Activated CD4-positive, alpha-beta T cell treated with anti-CD3 and anti-CD28 coated beads, Interleukin-2, Interleukin-4, amounts not matched to agents 100 ng/mL and 50 ng/mL, durations not matched to agents 16 hours and 8 hours (primary cell): ENCODE measurements at places on chromosomes 4 and X.
A peak's percentile ranks its signal among the peaks of the same experiment; 100 is the strongest.

DNA sequence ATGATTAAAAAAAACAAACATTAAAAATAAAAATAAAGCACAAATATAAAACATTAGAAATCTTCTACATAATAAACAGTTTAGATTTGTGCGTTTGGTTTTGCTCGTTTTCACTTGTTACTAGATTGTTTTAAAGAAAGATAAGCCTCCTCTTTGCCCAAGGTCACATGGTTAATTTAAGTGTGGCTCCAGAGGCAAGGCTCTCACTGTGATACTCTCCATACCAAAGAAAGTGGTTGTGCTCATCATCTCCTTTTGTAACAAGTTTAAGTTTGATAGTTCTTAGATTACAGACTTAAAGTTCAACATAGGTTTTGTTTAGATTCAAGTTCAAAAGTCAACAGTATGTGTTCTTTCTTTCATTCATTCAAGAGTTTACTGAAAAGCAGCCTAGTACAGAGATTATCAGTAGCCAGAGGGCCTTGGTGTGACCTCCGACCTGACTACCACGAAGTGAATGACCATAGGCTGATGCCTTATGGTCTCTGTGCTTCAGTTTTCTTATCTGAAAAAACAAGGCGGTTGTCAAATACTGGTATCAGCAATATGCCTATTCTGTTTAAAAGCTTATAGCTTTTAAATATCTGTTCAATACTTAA is 133.2 kb downstream of the ZAR1 start:
- no peak for DNase-seq

DNA sequence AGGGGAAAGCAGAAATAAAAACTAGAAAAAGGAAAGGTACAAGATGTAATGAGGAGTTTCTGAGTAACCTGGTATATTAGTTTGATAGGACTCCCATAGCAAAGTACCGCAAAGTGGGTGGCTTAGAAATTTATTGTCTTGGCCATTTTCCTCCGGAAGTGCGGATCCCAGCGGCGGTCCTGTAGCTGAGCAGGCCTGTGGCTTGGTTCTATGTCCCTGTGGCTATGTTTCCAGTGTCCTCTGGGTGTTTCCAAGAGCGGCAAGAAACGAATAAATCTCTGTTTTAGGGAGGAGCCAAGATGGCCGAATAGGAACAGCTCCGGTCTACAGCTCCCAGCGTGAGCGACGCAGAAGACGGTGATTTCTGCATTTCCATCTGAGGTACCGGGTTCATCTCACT is 44.0 kb upstream of the LDB2 start:
- no peak for DNase-seq

- DNase-seq = no peak
Measured at GRCh38 chr4:53150631-53151488, 215.0 kb downstream of the SCFD2 start.

DNA sequence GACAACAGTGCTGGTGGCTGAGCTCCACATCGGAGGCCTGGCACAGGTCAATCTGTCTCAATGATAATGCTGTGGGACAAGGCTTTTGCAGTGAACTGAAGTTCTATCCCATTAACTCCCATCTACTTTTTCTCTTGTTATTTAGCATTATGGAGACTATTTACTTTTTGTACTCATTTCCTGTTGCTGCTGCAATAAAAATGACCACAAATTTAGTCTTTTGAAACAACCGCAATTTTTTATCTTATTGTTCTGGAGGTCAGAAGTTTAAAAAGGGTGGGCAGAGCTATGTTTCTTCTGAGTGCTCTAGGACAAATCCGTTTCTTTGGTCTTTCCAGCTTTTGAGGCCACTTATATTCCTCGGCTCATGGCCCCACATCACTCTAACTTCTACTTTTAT is 111.0 kb upstream of the PITX2 start:
- DNase-seq = no peak

DNA sequence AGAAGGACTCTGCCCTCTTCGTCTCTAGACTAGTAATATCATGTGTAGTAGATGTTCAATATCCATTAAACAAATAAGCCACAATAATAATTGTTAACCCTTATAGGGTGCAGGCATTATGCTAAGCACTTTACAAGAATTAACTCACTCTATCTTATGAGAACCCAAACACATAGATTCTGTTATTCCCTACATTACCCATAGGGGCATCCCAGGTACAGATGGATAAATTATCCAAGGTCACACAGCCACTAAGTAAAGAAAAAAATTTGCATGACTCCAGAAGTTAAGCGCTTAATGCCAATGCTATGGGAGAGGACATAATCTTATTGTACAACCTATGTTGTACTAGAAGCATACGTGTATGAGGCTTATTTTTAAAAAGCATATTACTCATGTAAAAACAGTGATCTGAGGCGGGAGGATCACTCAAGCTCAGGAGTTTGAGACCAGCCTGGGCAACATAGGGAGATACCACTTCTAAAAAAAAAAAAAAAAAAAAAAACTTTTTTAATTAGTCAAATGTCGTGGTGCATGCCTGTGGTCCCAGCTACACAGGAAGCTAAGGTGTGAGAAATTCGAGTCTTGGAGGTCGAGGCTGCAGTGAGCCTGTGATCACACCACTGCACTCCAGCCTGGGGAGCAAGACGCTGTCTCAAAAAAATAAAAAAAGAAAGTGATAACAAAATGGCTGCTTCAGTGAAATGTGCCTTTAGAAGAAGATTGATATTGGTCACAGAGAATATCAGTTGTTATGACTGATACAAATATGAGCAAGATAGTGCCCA is 13.6 kb downstream of the LDB2 start:
- no peak for DNase-seq

DNA sequence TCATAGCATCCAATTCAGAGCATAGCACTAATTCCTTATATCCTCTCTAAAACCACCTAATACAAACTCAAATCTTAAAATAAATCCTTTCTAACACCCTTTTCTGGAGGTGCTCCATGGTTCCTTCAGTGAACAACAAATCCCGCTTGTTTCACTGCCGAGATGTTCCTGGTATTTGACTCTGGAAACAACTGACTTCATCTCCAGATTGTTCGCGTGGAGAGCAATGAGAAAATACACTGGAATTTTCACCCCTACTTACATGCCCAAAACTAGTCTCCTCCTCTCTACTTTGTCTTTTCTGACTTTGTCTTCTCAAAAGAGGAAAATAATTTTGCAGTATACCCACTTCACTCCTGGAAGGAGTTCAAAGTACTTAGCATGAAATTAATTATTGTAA is 129.0 kb downstream of the PLS3 start:
- no peak for DNase-seq

DNA sequence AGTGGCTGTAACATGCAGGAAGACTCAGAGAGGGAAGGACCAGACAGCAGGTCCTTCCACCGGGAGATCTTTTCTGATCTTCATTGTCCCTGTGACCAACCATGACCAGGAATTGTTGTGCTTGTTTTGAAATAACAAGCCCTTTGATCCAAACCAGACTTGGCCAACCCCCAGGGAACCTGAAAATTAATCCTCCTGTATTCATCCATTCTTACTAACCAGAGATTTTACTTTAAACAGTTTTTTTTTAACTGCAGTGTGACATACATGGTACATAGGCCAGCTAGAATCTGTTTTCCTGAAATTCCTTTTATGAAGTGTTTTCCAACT is 4.0 kb downstream of the WFS1 start:
- DNase-seq = no peak

DNA sequence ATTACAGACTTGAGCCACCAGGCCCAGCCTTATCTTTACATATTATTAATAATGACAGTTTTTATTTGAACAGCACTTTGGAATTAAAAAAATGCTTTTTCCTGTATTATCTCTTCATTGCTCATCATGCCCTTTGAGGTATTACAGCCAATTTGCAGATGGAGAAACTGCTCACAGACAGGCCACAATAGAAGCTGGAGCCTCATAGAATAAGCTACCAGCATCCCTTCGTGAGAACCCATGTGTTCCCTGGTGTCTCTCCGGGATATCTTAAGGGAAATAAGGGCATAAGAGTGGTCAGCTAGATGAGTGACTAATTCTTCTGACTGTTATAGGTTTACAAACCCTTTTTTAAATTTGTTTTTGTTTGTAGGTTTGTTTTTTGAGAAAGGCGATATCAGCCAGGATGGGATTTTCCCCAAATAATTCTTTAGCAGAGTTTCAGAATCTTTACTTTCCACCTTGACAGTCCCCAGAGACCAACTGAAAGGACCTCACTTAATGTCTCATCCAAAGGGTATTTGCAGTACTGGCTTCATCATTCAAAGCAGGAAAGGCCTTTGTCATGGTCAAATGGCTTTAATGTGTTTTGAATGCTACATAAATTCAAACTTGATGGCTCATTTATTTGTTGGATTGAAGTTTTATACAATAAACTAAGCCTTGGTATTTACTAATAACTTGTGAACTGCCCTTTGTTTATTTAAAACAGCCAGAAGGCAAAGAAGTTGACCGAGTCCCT is 48.0 kb upstream of the SOD3 start:
- no peak for DNase-seq

DNA sequence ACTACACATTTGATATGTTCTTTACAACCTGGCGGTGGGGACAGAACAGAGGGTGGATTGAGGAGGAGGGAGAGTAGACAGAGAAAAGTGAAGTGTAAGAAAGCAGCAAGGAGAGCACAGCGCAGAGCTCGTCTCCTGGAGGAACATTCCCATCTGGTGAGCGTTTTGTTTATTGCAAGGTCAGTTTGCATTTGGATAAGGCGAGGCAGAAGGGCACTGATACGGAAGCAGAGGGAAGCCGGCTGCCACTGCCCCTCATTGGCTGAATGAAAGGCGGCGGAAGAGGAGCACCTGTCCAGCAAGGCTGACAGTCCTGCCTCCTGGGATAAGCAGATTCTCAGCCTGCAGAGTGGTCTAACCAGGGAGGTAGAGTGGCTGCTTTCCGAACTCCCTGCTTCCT is 83.2 kb downstream of the GPR143 start:
- no peak for DNase-seq

- no peak for DNase-seq
Measured at GRCh38 chr4:102503301-102503746, 2.2 kb downstream of the NFKB1 start.

GRCh38 chrX:55758033-55758432 is 40.5 kb downstream of the RRAGB start:
- no peak for DNase-seq

DNA sequence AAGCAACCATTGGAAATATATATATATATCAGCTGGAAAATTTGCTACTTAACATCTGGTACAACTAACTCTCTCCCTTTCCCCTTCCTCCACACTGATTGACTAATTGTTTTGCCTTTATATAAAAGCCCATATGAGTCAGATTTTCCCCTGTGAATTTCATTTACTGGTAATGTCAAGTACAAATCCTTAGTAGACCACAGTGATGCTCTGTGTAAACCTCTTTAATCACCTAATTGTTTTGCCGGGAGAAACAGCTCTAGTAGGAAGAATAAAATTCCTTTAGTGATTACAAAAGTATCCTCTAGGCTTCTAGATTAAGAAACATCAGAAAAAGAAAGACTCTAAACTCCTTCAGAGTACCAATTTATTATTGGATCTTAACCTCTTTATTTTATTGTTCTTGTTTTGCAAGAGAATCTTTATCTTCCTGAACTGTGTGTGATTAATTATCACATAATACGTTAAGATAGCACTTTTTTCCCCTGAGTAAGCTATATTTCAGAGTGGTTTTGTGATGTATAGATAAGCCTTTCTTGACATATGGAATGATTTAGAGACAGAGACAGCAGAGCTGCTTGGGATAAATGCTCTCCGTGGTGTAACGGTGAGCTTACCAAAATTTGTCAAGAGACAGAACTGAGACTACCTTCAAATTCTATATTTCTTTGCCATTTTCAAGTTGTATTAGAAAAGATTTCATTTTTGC is 1606.4 kb upstream of the TENM3 start:
- DNase-seq = no peak

DNA sequence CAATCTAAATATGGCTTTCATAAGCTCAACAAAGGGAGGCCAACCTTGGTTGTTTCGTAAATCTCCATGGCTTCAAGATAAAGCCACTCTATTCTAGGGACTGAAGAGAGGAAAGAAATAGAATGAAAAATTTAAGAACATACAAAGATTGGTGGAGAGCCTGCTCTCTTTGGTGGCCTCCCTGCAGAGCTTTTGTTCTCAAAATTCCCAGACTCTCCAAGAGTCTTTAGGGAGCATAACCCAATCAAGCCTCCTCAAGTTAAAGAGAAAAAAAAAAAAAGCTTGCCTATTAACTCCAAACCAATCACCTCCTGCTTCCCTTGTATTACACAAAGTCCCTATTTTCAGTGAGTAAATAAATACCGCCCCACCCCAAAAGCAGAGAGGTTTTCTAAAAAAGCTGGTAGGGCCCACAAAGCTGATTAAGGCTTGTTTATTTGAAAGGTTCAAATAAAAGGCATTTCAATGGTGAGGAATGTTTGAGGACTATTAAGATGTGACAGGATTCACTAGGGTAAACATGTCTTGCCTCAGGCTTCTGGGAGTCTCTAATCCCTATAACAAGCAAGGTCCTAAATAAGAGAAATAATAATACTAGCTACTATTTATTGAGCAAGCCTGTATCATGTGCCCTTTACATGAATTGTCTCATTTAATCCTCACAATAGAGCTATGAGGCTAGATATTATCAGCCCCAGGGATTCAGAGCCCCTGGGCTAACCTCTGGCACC is 71.6 kb downstream of the GPC3 start:
- DNase-seq = no peak

- no peak for DNase-seq
Measured at GRCh38 chr4:47510506-47511143, 25.6 kb downstream of the ATP10D start.

- no peak for DNase-seq
Measured at GRCh38 chr4:54542540-54543041, 115.2 kb upstream of the KIT start.

DNA sequence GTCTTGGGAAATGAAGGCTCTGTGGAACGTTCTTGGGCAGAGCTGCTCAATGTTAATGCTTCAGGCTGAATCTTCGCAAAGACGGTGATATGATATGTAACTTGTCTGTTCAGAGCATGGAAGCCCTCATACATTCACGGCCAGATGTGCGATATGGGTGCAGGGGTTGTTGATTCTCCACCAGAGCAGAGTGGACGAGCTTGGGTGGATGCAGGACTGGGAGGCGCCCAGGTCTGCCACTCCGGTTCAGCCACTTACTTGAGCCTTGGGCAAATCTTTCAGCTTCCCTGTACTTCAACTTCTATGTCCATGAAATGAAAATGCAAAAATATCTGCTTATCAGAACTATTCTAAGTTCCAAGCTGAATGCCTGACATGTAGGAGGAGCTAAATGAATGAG is 47.4 kb upstream of the MND1 start:
- DNase-seq = no peak

GRCh38 chrX:154019633-154020528 is at the start of gene IRAK1:
TSS of gene IRAK1 (minus strand) at chrX:154019902. CDS start at chrX:154019812, 90 bp downstream.
- DNase-seq = peak; percentile 47

GRCh38 chrX:43552156-43552555 is 103.9 kb upstream of the MAOA start:
- DNase-seq = no peak

GRCh38 chrX:149633511-149633910 is 1.9 kb upstream of the TMEM185A start:
- no peak for DNase-seq

DNA sequence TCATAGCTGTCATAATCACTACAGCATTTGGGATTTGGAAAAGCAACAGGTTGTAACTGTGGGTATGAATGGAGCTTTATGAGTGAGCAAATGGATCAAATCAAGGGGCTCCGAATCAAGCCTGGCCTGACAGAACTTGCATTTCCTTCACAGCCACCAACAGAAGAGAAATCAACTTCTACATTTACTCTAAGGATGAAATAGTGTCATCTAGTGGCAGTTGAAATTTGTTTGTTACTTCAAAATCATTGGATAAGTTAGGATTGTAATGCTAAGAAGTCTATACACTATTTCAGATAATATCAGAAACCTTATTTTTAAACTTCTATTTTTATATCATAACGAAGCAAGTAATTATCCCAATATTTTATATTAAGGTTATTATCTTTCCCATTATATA is 10.7 kb upstream of the WDR17 start:
- no peak for DNase-seq
